Activated naive CD8-positive, alpha-beta T cell treated with anti-CD3 and anti-CD28 coated beads, Interleukin-2, amount 10 ng/mL, durations not matched to agents 7 days and 5 days (primary cell): ENCODE measurements at places on chromosomes 4 and X.

DNA sequence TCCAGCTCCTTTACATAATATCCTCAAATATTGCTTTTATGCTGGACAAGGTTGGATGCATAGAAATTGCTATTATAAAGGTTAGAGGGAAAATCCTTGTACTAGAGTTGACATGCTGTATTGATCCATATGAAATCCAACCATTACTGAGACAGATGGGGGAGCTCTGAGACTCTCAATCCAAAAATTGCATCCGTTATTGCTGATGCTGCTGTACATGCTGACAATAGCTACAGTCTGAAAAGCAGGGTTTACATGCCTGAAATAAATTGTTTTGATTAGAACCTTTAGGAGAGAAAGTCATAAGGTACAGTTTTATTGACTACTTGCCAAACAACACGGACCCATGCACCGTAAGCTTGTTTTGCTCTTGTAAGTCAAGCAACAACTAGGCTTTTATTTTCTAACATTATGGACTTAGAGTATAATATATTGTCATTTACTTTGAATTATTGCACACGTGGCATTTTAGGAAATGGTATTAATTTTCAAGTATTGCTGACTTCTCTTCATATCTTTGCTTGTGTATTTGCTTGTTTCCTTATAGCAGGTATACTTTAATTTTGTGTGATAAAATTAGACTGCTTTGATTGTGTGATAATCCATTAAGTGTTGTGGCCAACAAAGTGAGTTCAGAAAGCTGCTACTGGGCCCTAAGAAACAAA is 1365.2 kb downstream of the STIM2 start:
- H3K36me3 ChIP-seq, result no peaks in the 10 kb centered on the region
- H3K4me1 ChIP-seq, result no peaks in the 10 kb centered on the region
- no peak overlapping the region for H3K27ac ChIP-seq
- no peaks in the 10 kb centered on the region for H3K27me3 ChIP-seq
- no peak overlapping the region for H3K4me3 ChIP-seq

GRCh38 chr4:150816491-150816890 is 198.6 kb downstream of the LRBA start:
- H3K4me3 ChIP-seq, result no peak overlapping the region
- H3K4me1 ChIP-seq, result peaks cover 2% of the 10 kb centered on the region
- H3K36me3 ChIP-seq, result peaks cover 26% of the 10 kb centered on the region
- H3K27me3 ChIP-seq, result no peaks in the 10 kb centered on the region
- no peak overlapping the region for H3K27ac ChIP-seq

- peaks cover 6% of the 10 kb centered on the region for H3K36me3 ChIP-seq
- H3K27ac ChIP-seq, result no peak overlapping the region
- DNase-seq, result no peak
- H3K4me1 ChIP-seq, result no peaks in the 10 kb centered on the region
- no peaks in the 10 kb centered on the region for H3K27me3 ChIP-seq
Measured at GRCh38 chrX:75115707-75116413, 40.2 kb downstream of the ABCB7 start.

- peaks cover 27% of the 10 kb centered on the region for H3K36me3 ChIP-seq
- no peaks in the 10 kb centered on the region for H3K27me3 ChIP-seq
- H3K4me1 ChIP-seq, result peaks cover 14% of the 10 kb centered on the region
Measured at GRCh38 chr4:98648602-98649001, 9.8 kb downstream of the TSPAN5 start.

GRCh38 chrX:136828830-136829229 is 48.1 kb upstream of the ARHGEF6 start:
- no peaks in the 10 kb centered on the region for H3K27me3 ChIP-seq
- H3K4me3 ChIP-seq, result no peak overlapping the region
- peaks cover 11% of the 10 kb centered on the region for H3K36me3 ChIP-seq
- H3K4me1 ChIP-seq, result no peaks in the 10 kb centered on the region
- no peak for DNase-seq

GRCh38 chr4:2484993-2485392 is 16.1 kb downstream of the RNF4 start:
- peaks cover 66% of the 10 kb centered on the region for H3K4me1 ChIP-seq
- peak; percentile 67 for DNase-seq
- peak overlapping the region; percentile 90 for H3K27ac ChIP-seq
- peaks cover 8% of the 10 kb centered on the region for H3K36me3 ChIP-seq
- H3K27me3 ChIP-seq, result no peaks in the 10 kb centered on the region
